ENCODE measurements at places on chromosomes 13 and 19.
A peak's percentile ranks its signal among the peaks of the same experiment; 100 is the strongest.

DNA sequence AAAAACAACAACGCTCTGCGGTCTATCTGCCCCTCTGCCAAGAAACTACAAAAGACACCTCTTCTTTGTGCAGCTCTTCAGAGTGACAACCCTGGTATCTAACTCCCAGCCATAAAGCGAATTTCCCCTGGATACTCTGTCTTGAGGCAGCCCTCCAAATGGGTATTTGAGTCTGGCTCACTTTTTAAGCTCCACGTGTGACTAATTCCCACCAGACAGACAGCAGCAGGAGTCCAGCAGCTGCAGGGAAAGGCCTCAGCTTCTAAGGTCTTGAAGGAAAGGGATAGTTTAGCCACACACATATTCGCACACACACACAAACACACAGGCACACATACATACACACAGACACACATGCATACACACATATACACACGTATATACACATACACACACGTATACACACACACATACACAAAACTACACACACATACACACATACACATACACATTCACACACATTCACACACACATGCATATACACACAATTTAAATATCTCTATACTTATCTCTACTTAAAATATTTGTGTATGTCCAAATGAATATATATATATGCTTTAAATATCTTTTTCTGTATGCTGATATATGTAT is 188.8 kb downstream of the TSHZ3 start:
- DNase-seq, result no peak

DNA sequence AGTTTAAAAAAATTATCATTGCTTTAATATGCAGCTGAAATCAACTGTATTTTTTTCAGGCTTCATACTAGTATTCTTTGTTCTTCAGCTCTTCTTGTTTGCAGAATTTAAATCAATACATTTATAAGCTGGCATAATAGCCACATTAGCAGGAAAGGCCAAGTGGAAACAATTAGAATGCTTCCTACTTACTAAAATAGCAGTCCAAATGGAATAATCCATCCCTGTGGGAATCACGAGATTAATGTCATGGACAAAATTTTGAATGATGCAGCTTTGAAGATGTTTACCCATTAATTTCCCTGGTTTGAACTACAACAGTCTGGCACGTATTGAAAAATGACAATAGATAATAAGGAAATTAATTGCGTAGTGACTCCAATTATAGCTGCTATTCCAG is 2650.8 kb downstream of the PCDH9 start:
- no peak for DNase-seq

DNA sequence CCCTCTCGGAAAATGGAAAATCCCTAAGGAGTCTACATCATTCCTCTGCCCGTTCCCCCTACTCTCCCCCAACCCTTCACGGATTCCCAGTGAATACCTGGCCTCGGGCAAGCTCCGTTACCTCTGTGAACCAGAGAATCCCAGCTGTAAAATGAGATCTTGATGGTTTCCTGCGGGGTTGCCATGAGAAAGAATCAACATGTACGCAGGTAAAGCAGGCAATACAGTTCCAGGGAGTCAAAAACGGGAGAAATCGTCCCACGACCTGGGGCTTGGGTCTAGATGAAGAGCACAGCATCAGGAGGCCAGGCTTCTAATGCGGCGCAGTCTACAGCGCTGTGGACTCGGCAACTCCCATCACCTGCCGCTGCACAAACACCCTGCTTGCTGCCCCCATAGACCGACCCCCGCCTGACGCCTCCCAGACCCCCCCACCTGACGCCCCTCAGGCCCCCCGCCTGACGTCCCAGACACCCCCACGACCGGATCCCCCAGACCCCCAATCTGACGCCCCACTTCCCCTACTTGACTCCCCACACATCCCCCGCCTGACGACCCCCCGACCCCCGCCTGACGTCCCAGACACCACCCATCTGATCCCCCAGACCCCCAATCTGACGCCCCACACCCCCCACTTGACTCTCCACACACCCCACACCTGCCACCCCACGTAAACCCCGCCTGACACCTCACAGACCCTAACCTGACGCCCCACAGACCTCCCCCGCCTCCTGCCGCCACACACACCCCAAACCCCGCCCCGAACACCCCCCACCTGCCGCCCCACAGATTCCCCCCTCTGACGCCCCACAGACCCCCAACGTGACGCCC is 680 bp downstream of the LIG4 start:
- DNase-seq, result no peak

DNA sequence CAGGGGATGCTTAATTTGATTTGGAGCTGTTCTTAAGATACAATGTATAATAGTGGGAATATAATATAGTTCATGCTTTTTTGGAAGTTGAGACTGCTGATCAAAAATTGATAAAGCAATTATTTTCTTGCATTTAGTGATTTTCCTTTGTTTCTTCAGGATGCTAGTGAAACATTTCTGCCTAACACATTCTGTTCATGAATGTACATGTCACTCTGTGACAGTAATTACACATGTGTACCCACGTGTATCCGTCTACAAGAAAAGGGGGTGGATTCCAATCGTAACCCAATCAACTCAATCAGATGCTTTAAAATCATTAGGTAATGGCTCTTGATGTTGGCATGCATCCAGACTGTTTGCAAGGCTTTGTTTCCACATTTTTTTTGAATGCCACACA is 5.0 kb upstream of the FRY start:
- no peak for DNase-seq

DNA sequence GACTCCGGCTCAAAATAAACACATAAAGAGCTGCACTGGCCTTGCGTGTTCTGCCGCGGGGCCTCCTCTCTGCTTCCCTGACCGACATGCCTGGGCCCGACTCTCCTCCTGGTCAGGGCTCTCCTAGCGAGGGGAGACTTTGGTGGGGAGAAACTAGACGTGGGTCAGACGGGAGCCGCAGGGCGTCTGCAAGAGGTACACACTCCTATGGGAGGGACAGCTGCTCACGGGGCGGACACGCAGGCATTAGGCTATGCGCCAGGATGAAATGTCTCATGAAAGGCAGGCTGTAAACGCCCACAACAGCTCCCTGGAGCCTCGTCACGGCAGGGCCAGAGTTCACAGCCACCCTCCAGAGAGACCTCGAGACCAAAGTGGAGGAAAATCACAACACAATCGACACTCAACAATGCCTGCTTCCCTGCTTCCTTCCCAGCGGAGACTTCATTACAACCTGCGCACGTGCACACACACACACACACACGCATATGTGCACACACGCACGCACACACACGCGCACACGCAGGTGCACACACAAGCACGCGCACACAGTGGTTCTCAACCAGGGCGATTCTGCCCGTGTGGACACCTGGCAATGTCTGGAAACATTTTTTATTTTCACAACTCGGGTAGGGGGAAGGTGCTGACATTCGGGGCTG is 5.8 kb downstream of the SLC39A3 start:
- DNase-seq, result no peak

GRCh38 chr13:54183166-54183565 is 1154.6 kb downstream of the OLFM4 start:
- DNase-seq, result no peak

DNA sequence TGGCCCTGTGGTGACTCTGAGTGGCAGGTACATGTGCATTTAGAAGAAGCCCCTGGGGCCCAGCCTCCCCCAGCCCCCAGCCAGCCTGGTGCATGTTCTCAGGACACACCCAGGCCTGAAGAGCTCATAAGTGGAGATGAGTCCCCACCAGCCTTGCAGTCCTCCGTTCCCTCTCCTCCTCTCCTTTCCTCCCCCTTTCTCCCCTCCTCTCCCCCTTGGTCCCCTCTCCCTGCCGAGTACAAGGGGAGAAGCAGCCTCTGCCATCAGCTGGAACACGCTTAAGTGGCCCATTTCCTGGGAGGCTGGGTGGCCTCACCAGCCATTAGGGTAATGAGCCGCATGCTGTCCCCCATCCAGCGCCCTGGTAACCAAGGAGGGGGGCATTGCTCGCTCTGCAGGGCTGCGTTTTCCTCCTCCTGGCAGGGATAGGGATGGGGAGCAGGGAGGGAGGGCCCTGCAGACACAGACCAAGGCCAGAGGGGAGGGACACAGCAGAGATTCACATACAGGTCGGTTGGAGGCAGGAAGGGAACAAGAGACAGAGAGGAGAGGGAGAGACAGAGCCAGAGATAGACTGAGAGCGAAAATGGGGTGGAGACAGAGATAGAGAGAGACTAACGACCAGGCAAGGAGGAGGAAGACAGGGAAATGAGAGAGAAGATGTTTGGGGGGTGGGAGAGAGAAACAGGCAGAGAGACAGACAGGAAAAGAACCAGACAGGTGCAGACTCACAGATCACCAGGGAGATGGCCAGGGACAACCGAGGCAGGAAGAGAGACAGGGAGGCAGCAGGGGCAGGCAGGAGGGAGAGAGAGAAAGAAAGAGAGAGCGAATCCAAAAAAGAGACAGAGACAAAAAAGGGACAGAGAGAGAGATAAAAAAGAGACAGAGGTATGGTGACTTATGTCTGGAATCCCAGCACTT is 19.3 kb upstream of the DPP9 start:
- DNase-seq, result no peak

GRCh38 chr13:101727118-101727517 is 274.6 kb downstream of the ITGBL1 start:
- DNase-seq, result no peak

DNA sequence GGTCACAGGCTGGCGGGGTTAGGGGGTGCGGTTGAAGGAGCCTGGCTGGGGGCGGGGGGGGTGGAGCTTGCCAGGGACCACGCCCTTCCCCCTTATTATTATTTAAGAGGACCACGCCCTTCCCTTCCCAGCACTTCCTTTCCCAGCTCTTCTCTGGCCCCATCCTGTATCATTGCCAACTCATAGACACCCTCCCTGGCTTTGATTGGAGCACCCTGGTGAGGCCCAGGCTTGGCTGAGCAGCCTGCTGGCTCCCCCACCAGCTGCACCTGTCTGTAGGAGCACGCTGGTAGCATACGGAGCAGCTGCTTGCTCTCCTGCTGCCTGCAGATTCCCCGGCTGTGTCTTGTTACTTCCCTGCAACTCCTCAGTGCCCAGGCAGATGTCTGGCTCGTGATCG is 62.5 kb upstream of the PDX1 start:
- DNase-seq, result no peak

DNA sequence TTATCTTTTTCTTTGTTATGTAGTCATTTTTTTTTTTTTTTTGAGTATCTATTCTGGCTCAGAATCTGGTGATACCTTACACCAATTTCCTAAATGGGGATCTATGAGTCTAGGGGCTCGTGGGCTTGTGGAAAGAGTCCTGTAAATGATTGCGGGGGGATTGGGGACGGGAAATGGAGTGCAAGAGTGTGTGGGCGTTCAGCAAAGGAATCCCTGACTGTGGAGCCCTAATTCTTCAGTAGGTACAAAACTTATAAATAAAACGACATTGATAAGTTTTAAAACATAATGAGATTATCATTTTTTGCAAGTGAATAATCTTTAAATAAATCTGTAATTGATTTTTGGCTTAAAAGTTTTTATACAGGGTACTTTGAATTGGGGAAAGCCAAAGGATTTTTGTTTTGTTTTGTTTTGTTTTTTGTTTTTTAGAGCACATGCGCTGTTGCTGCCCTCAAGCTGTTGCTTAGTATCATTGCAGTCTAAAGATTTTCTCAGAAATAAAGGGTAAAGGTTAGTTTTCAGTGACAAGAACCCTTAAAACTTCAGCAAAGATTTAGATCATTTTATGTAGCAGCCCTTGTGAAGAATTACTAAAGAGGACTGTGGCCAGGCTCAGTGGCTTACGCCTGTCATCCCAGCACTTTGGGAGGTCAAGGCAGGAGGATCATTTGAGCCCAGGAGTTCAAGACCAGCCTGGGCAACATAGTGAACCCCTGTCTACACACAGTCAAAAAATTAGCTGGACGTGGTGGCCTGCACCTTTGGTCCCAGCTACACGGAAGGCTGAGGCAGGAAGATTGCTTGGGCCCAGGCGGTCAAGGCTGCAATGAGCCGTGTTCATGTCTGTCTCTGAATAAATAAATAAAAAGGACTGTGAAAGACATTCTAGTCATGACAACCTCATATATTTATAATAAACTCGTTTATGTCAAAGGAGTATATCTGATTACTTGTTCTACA is 1.7 kb downstream of the ERCC5 start:
- peak; percentile 49 for DNase-seq

DNA sequence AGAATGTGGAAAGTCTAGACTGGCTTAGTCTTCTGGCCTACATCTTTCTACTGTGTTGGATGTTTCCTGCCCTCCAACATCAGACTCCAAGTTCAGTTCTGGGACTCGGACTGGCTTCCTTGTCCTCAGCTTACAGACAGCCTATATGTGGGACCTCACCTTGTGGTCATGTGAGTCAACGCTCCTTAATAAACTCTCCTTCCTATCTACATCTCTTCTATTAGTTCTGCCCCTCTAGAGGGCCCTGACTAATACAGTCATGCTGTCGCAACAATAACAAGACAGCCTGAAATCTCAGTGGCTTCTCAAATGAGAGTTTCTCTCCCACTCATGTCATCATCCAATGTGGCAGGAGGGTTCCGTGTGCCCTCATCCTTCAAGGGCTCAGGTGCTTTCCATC is 347.8 kb downstream of the MZT1 start:
- DNase-seq, result no peak

- no peak for DNase-seq
Observed at GRCh38 chr13:40334031-40334430, 332.4 kb downstream of the FOXO1 start.

DNA sequence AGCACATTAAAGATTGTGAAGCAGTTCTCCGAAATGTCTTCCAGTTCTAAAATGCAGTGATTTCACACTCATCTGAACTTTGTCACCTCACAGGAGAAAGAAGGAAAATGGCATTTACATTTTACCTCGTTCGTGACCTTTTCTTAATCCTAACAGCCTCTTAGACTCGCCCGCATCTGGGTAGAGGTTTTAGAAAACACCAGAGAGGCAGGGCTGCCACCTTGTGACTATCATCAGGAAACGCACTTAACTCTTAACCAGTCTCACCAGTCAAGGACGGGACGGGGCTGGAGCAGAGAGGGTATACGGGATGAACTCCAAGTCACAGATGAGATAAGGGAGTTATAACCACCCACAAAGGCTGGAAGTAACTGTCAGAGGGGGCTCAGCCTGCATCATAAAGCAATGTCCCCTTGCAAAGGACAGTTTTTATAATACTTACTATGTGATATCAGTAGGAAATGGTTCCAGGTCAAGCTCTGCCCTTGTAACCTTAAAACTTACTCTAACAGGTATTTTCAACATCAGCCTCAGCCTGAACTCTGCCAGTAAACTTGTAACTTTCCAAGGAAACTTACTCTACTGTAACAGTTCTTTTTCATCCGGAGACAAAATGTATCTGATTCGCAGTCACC is 8.6 kb upstream of the CEACAM6 start:
- DNase-seq, result peak; percentile 70

- DNase-seq, result no peak
Observed at GRCh38 chr19:51107406-51108065, 673 bp downstream of the CTU1 start.

- no peak for DNase-seq
Observed at GRCh38 chr19:14145381-14145780, 9.0 kb upstream of the ASF1B start.

- DNase-seq, result peak; percentile 95
Observed at GRCh38 chr13:46341112-46341711, 45.8 kb downstream of the RUBCNL start.

GRCh38 chr13:97259410-97259797 is 37.3 kb downstream of the MBNL2 start:
- DNase-seq, result no peak

GRCh38 chr13:76379341-76380105 is 506.7 kb downstream of the KCTD12 start:
- no peak for DNase-seq

- DNase-seq, result peak; percentile 59
Observed at GRCh38 chr19:3670796-3671679, 29.2 kb downstream of the PIP5K1C start.

GRCh38 chr13:37656247-37656940 is 57.8 kb upstream of the POSTN start:
- DNase-seq, result no peak
